ENCODE measurements at places on chromosomes 16 and 17.

DNA sequence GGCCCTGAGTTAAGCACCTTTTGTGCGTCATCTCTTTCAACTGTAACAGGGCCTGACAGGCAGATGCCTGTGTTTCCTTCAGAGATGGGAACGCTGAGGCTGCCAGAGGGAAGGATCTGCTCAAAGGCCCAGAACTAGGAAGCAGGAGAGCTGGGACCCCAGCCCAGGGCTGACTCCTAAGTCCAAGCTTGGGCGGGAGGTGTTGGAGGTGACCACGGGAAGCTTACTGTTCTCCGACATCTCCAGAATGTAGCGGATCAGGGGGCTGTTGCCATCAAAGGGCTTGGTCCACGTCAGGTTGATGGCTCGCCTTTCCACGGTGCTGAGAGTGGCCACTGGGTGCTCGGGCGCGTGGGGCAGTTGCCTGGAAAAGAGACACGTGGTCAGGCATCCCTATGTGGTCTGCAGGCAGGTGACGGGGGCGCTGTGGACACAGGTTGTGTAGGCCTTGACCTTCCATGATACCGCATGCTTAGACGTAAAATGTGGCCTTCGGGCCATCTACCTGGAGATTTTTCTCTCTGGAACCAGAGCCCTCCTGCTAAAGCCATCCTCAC lies 111.4 kb upstream of the CDC42EP4 start:
- DNase-seq: no peak

GRCh38 chr16:28072087-28072486 lies 8.6 kb upstream of the GSG1L start:
- DNase-seq: no peak

- peak; percentile 7 for DNase-seq
Measured at GRCh38 chr17:76048711-76049110, 21.6 kb upstream of the EVPL start.

- DNase-seq: no peak
Measured at GRCh38 chr17:47808036-47808829, 13.4 kb downstream of the OSBPL7 start.

DNA sequence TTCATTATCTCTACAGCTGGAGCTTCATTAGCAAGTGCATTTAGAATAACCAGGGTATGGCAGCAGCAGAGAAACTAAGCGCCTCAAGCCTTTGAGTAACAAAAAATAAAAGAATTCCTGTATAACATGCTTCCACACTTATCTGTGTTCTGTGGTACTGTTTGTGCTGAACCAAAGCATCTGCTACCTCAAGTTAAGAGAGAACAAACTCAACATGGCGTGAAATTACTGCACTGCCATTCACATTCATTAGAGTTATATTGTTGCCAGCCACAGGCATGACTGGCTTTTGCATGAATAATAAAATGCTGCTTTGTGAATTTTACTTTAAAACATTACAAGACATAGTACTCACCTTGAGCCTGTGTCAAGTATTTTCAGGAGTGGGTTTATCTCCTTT lies 76.6 kb downstream of the NLK start:
- DNase-seq: peak; percentile 80

GRCh38 chr16:85453194-85453678 lies 159.9 kb upstream of the GSE1 start:
- no peak for DNase-seq

Data from renal cortical epithelial cell (primary cell).